ENCODE measurements at places on chromosomes 6 and 20.

DNA sequence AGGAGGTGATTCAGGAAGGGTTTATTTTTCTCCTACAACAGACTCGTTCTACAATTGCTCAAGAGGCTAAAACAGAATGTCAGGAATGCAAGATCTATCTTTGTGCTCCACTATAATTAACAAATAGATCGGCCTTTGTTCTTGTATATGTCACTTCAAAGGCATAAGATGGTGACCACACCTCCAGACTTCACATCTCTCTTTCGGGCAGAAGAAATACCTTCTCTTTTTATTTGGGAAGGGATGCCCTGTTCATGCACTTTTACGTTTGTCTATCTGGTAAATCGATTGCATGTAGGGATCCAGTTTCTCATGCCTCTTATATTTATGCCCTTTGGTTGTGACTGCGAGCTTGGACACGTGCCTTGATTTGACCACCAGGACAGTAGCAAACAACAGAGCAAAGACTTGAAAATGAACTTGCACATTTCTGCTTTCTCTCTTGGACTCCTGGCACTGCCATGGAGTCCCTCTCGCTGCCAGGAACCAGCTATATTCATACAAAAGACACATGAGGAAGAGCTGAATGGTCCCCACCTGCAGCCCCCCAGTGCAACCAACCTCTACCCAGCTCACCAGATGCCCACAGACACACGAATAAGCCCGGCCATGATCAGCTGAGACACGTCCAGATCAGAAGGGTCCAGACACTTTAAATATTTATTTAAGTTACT lies 219.8 kb upstream of the STXBP5 start:
- DNase-seq, result no peak

DNA sequence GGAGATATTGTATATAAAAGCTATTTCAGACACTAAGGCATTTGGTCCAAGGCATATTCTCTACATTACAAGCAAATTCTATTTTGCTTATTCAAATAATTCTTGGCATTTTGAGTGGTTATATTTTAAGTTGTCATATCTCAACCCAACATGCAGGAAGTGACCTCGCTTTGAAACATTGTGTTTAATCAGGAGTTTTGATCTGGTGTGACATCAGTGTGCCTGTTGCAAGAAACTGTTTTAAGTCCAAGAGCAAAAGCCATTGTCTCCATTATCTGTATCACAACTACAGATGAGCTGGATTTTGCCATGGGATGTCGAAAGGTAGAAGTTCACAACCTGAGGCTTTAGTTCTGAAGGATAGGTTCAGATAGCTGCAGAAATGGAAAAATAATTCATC lies 509.9 kb upstream of the ID4 start:
- no peak for DNase-seq

DNA sequence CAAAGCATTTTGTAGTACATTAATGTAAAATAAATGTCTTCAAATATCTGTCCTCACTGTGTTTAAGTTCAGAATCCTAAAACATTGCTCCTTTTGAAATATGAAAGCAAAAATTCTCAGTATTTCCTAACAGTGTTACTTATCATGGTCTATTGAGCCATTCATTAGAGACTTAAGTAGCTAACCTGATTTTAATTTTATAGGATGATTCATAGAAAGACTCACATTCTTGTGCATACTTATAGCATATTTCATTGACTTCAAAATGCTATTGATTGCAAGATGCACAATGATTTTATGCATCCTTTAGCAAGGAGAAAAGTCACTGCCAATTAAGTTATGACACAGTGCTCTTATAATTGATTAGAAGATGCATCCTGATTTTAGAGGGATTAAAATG lies 85.7 kb downstream of the HIVEP1 start:
- no peak for DNase-seq

GRCh38 chr6:72739368-72739779 lies 117.5 kb downstream of the KCNQ5 start:
- no peak for DNase-seq

DNA sequence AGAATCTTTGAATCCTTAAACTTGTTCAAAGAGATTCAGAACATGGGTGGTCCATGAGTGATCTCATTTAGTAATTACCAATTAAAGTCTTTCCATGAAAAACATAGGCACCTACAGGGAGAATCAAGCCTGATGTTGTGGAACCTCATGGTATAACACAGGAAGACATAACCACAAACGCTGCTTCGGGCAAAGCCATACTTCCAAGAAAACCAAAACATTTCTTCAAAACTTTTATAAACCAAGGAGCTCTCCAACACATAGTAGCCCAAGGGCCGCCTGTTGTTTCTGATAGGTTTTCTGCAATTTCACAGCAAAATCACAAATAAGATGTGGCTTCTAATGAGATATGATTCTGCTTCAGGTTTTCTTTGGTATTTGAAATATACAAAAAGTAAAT lies 2.5 kb downstream of the CHD6 start:
- DNase-seq, result no peak

DNA sequence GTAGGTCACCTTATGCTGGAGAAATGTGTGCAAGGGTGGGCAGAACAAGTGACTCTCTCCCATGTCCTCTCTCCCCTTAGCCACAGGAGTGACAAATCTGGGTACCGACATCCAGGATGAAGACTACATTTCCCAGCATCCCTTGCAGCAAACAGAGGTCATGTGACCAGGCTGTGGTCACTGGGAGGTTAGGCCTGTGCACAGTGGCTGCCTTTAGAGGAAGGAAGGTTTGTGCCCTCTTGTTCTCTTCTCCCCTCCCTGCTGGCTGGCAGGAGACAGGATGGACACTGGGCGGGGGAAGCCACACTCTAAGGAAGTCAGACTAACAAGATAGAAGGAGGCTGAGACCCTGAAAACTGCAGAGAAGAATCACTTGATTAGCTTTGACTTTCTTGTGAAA lies 360.2 kb downstream of the PREX1 start:
- no peak for DNase-seq

GRCh38 chr20:58233881-58234528 lies 5.6 kb upstream of the ANKRD60 start:
- DNase-seq, result peak; percentile 36

Measured in activated gamma-delta T cell treated with Interleukin-2 at 50 U/mL for 16 hours (primary cell).